ENCODE measurements at places on chromosomes 4 and X.

DNA sequence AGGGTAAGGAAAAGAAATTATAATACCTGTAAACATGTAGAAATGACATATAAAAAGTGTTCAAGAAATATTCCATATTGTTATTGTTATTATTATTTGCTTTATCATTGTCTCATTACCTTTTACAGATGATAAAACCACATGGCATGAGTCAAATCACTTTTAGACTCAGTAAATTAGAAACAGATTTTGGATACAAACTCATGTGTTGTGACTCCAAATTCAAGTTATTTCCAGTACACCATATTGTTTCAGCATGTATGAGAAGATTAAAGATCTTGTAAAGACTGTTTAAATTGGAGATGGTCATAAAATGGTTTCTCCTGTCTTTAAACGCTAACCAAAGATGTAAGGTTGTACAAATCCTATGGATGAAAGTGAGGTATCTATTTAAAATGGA is 18.1 kb downstream of the PPP1R2C start:
- DNase-seq = no peak

DNA sequence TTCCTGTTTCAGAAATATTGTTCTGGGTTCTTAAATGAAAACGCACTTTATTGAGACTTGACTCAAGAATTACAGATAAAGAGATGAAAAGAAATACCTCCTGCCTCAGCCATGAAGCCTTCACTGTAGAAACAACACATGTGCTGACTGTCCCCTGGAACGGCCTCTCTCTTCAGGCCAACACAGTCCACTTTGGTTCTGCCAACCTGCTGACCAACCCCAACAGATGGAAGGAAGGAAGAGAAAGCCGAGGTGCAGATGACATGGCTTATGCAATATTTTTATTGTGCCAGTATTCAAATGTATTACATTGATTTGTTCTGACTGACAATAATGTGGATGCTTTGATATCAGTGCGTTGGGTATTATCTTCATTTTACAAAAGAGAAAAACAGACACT is 171.0 kb downstream of the CPEB2 start:
- DNase-seq = no peak

- no peak for DNase-seq
Observed at GRCh38 chr4:76035799-76036380, at the start of gene CXCL11. Gene CXCL11, minus strand, starts transcription at chr4:76036070. Its CDS starts 83 bp downstream, at chr4:76035987.

DNA sequence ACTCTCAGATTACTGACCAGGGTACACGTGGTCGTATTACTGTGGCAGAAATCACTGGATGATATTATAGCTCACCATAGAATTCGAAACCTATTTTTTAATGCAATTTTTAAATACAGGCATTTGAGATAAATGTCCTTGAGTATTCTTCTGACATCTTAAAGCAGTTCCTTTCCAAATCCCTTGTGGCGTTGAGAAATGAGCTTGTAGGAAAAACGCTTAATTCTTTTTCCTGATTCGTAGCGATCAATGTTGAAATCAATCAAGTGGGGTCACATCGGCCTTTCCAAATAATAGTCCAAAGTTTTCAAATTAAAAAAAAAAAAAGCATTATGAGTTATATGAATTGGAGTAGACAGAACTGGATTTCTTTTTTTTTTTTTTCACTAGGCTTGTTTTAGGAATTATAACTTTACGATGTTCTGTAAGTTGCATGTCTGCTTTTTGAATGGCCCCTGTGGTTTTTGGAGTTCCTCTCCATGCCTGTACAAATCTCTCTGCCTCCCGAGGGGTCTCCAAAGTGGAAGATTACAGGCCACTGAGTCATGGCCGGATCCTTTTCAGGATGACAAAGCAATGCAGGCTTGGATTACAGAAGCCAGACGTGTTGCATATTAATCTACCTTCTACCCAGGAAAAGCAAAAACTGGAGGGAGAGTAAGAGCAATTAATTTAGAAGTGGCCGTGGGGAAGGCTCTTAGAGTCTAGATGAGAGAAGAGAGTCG is 226.1 kb downstream of the SHOX start:
- no peak for DNase-seq

DNA sequence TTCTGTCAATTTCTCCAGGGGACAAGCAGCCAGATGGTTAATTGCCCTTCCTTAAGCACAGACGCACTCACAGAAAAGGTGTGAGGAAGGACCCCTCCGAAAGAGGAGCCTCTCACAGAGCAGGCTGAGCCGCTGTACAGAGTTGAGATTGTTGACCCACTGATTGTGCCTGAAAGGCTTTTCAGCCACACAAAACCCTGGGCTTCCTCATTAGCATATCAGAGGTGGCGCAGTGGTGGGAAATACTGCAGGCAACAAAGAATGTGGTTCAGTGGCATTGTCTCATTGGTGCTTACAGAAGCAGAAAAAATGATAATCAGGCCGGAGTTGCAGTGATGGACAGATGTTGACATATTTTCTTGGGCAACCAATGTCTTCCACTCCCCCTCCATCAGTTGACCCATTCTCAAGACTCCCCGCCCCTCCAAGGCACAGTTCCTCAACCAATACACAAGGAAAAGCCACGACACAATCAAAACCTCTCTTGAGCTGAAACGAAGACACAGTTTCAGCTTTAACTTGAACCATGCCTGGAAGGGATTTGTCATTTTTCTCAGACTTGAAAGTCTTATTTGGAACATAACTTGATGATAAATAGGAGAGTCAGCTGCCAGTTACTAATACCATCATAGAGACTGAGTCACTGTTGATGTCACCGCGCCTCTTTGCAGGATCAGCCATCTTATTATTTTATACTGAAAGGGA is 53.1 kb downstream of the ATXN3L start:
- no peak for DNase-seq

- no peak for DNase-seq
Observed at GRCh38 chrX:40164751-40165150, 67.0 kb upstream of the BCOR start.

DNA sequence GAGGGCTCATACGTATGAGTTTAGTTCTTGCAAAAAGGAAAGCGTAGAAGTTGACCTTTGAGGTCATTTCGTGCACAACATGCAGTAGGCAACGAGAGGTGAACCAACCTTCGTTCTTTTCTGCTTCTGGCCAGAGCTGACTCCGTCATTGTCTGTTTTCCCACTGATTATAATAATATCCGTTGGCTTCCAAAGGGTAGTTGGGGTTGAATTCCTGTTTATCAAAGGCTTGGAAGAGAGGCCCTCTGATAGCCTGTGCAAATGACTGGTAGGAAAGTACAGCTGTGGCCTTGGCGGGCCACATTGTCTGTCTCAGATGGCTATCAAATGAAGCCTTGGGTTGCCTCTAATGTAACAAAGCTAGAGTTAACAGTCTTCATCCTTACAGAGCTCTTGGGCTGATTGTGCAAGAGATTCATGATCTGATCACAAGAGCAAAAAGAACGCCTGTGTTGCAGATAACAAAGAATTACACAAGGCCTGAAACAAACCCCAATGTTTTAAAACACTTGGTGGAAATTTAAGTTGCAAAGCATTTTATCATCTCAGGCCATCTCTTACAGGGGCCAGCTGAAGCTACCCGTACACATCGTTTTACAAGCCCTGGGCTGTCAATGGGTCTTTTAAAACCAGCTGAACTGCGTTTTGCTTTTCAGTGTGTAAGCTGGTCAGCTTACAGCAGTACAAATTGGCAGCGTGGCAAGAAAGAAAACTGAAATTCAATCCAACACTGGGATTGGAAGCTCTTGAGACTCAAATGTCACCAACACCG is 46.1 kb upstream of the FAM9C start:
- DNase-seq = no peak

- no peak for DNase-seq
Observed at GRCh38 chr4:123825596-123826291, 429.1 kb downstream of the SPRY1 start.

DNA sequence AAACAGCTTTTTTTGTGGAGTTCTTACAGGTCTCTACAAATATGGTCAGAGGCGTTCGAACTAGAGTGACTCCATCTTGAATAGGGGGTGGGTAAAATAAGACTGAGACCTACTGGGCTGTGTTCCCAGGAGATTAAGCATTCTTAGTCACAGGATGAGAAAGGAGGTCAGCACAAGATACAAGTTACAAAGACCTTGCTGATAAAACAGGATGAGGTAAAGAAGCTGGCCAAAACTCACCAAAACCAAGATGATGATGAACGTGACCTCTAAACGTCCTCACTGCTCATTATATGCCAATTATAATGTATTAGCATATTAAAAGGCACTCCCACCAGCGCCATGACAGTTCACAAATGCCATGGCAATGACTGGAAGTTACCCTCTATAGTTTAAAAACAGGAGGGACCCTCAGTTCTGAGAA is 42.8 kb upstream of the SPP1 start:
- DNase-seq = no peak

- no peak for DNase-seq
Observed at GRCh38 chr4:92182736-92183407, 120.9 kb upstream of the GRID2 start.

GRCh38 chr4:40201898-40202297 is 5.1 kb downstream of the RHOH start:
- DNase-seq = no peak

- no peak for DNase-seq
Observed at GRCh38 chr4:185648631-185649030, 113.3 kb upstream of the PDLIM3 start.

- DNase-seq = no peak
Observed at GRCh38 chr4:15755321-15756155, 22.6 kb upstream of the CD38 start.

DNA sequence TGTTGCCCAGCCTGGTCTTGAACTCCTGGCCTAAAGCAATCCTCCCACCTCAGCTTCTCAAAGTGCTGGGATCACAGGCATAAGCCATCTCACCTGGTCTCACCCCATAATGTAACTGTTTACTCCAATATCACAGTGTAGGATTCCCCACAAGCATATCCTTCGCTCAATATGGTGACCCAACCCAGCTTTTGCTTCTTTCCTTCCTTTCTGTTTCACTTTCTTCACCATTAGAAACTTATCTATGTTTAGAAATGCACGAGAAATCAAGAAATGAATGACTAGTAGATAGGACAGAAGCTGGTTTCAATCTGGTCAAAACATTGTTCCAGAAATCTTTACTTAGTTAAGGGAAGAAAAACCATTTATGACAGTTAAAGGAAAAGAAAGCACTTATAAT is 18.9 kb downstream of the TSPAN5 start:
- no peak for DNase-seq

- DNase-seq = no peak
Observed at GRCh38 chr4:125041372-125041930, 273.3 kb upstream of the FAT4 start.

DNA sequence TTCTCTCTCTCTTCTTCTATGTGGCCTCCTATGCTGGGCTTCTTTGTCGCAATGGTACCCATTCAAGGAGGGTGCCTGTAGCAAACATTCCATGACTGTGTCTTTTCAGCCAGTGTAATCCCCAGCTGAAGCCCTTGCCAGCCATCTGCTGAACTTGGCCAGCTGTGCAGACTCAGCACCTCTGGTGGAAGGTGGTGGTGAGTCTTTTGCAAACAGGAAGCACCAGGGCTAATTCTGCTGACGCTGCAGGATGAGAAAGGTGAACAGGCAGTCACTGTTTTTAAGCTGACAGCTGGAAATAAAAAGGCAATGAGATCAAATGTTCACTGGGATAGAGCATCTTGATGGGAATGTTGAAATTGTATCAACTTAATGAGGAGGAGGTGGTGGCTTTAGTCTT is 298.7 kb upstream of the CLNK start:
- DNase-seq = no peak

GRCh38 chrX:37047776-37048175 is 39.6 kb downstream of the FAM47C start:
- no peak for DNase-seq

- DNase-seq = no peak
Observed at GRCh38 chrX:153633607-153634180, 13.3 kb upstream of the DUSP9 start.

DNA sequence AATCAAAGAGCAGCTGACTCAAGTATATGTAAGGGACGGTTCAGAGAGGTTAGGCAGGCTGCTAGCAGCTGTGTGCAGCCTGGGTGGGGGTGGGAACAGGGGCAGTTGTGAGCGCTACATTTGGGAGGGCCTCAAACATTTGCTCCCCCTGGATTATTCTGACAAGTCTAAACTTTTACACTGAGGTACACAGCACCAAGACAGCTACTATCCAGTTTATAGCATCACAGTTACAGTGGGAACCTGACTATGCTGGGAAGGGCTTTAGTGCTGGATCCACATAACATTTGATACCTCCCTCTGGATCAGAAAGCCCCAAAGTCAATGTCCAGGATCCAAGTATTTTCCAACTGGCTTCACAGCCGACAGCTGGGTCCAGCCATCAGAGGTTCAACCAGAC is 55.8 kb upstream of the GIMD1 start:
- no peak for DNase-seq

GRCh38 chrX:8191022-8191421 is 20.0 kb upstream of the VCX2 start:
- DNase-seq = no peak

DNA sequence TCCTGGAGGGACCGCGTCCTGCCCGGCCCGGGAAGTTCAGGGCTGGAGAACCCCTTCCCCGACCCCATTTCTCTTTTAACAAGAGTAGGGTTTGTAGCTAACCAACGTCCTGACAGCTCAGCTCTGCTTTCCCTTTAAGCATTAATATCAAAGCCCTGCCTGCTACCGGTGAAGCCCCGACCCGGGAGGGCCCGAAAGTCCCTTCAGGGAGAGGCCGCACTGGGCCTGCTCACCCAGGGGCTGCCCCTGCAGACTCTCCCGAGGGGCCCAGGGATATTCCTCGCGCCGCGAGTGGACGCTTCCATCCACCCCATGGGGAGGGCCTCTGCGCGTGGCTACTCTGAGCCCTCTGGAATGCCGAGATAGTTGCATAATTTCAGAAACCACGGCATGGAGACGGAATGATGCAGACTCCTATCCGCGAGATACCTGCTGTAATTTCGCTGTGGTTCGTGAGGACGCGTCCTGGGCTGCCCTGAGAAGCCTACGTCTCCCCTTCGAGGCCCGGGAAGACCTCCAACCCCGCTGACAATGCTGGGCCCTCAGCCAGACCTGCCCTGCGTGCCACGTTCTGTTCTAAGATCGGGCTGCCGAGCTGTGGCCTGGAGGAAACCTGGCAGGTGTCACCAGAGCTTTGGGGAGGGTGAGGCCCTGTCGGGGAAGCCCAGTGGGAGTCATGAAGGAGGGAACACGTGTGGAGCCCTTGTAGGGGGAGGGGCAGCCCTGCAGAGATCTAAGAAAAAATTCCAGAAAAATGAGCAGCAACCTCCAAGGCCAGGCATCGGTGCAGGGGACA is 999 bp upstream of the CTBP1 start:
- no peak for DNase-seq

- no peak for DNase-seq
Observed at GRCh38 chr4:39932776-39933402, 44.8 kb downstream of the PDS5A start.

DNA sequence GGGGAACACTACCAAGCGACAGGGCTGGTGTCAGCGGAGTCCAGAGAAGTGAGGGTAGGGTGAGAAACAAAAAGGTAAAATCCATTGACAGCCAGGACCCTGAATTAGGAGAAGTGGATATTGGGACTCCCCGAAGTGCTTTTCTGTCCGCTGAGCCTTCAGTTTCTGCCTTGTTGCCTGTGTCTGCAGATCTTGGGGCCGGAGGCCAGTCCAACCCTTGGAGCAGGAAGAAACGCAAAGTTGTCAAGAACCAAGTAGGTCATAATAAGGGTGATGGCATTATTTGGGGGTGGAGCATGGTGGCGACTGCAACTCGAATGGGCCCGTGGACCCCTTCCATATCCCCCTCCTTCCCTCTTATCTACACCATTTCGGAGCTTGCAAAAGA is 1.0 kb downstream of the ARMCX1 start:
- DNase-seq = no peak

- no peak for DNase-seq
Observed at GRCh38 chrX:79036157-79036880, 91.1 kb downstream of the P2RY10 start.

GRCh38 chr4:112700679-112701078 is 63.7 kb downstream of the LARP7 start:
- DNase-seq = no peak

- no peak for DNase-seq
Observed at GRCh38 chr4:24770032-24770584, 25.3 kb upstream of the SOD3 start.
